NCI-H2227 treated with DMSO at 0.1 percent for 48 hours (cell line): ENCODE measurements at places on chromosomes 7 and 10.

DNA sequence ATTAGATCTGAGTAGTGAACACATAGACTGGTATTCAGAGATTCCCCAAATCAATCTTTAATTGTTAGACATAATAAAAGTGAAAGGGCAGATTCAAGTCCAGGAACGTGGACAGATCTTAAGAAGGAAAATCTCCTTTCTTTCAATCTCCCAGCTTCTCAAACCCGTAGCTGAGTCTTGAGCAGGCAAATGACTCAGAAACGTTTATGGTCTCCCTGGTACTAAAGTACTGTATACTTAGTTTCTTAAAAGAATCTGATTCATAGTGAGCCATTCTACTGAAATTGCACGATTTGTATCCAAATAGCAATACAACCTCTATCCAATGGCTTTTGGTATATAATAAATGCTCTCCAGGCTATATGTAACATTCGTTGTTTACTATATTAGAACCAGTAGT is 140.4 kb upstream of the RHEB start:
- no peak for DNase-seq

DNA sequence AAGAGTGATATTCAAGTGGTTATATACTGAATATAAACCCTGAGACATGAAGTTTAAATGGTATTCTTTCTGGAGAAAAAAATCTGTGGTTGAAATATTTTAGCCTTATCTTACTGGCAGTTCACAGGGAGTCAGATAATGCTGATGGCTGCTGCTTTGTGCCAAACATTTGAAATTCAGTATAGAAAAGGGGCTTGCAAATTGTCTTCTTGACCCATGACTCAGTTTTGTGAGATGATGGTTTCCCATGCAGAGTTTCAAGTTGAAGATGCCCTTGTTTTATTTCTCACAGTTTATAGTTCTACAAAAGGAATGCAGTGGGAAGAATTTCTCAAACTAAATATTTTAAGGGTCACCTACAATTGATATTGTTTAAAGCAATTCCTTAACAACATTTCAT is 251.1 kb upstream of the MEOX2 start:
- DNase-seq: no peak

GRCh38 chr10:126062131-126063032 is 166.0 kb downstream of the FANK1 start:
- DNase-seq: no peak

DNA sequence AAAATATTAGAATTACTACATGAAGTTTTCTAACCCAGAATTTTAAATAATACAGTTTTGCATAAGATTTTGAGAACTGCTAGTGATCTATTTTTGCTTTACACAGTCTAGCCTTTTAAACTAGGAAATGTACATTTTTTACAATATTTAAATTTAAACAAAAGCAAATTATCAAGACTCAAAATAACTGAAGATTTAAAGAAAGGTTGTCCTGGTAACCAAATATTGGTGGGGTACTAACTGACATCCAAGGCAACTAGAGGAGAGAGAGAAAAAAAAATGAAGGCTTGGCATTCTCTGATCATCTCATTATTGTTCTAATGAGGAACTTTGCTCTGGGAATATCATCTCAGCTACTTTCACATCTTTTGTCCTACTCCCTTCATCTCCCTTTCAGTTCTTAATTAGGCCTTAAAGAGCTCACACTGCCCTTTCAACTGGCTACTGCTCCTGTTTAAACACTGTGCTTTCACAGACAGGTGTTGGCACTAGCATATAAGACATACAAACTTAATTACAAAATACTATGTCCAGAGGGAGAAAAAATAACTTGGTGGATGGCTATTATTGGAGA is 33.7 kb downstream of the RAB11FIP2 start:
- no peak for DNase-seq

- DNase-seq: no peak
These were observed 163.6 kb downstream of the DNAJB6 start for GRCh38 chr7:157500171-157500960.

GRCh38 chr7:6256677-6257535 is 15.5 kb downstream of the CYTH3 start:
- DNase-seq: no peak

GRCh38 chr7:157995815-157996214 is 591.8 kb downstream of the PTPRN2 start:
- DNase-seq: no peak

GRCh38 chr10:75498884-75499350 is 67.5 kb downstream of the LRMDA start:
- DNase-seq: no peak

GRCh38 chr7:43308913-43309705 is 196.7 kb downstream of the HECW1 start:
- DNase-seq: no peak

DNA sequence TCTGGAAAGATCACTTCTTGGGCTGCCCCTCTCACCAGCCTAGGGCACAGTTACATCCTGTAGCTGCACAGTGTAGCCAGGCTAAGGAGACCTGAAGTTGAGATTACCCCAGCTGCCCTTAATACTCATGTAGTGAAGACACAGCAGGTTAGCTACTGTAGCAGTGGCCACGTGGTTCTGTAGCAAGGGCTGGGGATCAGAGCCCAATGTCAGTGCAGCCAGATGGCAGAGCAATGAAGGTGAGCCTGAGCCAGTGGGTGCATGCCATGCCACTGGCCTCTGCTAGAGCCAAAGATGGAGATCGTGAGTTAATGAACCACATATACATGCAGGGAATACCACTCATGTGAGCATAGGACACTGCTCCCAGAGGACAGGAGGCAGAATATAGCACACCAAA is 15.5 kb downstream of the AMPH start:
- DNase-seq: no peak
